ENCODE measurements at places on chromosomes 7 and 10. TPM values are rescaled to one million over a fixed set of nuclear protein-coding genes. Genes with fewer than 3 reads are reported as not detected.

- peak; percentile 86 for DNase-seq
Observed at GRCh38 chr10:116899626-116900025, 50.3 kb downstream of the ENO4 start.

GRCh38 chr7:40213856-40214255 is 79.1 kb downstream of the SUGCT start:
- DNase-seq, result no peak

DNA sequence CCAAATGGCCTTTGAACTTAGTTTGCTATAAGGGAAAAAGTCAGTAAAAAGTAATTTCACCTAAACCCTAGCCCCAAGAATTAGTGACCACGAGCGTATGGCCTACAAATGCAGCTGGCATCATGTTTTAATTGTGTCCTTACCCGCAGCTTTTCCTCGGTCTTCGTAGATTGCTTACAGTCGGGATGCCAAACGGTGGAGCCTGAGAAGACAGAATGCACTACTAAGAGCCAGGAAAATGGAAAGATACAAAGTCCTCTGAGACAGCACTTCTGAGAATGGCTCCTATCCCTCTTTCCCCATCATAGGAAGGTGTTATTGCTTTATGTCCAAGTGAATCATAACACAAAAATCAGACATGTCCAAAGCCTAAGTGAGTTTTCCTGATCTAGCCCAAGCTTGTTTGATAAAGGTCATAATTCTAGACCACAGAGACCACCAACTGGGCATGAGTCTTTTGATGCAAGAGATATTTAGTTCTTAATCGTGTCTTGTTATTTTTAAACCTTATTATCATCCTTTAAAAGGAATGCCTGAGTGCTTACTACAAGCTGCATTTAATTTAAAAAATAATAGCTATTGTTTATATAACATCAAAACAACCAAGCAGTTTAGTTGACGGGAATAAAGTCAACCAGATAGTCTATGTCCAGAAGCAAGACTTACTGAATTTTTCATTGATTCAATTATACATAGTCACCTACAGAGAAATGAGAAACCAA is 83.7 kb upstream of the AFAP1L2 start:
- DNase-seq, result no peak

GRCh38 chr10:102758240-102758932 is 14.6 kb downstream of the WBP1L start:
- no peak for DNase-seq

GRCh38 chr10:12353399-12354242 is 4.3 kb downstream of the CAMK1D start:
- DNase-seq, result no peak

DNA sequence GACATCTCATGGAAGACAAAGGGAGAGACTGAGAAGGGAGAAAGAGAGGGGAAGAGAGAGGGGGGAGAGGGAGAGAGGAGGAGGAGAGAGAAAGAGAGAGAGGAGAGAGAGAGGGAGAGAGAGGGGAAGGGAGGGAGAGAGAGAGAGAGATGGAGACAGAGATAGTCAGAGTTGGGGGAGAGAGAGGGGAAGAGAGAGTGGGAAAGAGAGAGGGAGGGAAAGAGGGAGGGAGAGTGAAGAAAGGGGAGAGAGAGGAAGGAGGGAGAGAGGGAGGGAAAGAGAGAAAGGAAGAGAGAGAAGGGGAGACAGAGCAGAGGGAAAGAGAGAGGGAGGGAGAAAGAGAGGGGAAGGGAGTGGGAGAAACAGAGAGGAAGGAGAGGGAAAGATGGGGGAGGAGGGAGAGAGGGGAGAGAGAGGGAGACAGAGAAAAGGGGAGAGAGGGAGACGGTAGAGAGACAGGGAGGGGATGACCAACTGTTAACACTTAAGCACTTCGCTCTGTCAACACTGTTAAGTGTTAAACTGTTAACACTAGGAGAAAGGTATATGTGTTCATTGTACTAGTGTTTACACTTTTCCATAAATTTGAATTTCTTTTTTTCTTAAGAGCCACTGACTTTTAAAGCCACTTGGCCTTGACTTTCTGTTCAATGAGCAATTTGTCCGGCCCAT is 21.8 kb upstream of the SDK1 start:
- DNase-seq, result no peak

DNA sequence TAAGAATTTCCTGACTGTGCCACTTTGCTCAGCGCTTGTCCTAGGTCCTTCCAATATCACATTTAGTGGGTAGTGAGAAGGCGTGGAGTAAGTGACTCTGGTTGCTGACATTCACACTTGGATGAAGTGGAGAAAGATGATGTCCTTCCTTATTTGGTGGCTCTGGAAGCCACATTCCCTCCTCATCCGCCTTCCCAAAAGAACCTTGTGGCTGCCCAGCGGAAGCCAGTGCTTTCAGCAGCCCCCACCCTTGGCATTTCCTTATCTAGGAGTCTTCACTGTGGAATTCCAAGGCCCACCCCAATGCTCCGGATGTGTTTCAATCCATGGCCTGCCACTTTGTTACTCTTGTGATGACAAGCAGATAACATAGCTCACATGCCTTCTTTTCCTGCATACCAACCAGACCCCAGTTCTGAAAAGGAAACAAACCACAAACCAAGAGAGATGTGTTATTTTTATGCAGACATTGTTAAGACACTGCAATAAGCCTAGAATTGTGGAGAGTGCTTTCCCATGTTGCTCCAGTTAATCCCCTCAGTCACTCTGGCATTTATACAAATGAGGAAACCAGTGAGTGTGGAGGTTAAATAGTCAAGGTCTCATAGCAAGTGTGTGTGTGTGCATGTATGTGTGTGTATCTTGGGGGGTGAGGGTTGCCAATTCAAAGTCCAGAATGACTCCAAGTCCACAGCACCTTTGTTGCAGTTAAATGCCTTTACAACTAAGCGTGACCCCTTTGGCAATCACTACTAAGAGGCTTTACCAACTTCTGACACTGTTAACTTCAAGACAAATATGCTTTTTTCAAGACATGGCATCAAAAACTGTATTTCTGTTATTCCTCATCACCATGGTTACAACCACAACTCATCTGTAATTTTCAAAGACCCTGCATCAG is 10.3 kb upstream of the ANKRD1 start:
- no peak for DNase-seq

DNA sequence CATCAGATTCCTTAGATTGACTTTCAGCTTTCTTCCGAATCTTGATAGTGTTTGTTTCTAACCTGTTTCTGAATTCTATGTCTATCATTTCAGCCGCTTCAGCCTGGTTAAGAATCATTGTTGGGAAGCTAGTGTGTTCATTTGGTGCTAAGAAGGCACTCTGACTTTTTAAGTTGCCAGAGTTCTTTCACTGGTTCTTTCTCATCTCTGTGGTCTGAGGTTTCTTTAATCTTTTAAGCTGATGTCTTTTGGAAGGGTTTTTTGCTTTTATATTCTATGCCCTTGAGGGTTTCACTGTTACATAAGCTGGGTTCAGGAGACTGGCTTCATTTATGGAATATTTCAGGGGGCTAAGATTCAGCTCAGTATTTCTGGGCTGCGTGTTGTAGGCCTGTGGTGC is 104.5 kb upstream of the PRSS58 start:
- DNase-seq, result no peak

DNA sequence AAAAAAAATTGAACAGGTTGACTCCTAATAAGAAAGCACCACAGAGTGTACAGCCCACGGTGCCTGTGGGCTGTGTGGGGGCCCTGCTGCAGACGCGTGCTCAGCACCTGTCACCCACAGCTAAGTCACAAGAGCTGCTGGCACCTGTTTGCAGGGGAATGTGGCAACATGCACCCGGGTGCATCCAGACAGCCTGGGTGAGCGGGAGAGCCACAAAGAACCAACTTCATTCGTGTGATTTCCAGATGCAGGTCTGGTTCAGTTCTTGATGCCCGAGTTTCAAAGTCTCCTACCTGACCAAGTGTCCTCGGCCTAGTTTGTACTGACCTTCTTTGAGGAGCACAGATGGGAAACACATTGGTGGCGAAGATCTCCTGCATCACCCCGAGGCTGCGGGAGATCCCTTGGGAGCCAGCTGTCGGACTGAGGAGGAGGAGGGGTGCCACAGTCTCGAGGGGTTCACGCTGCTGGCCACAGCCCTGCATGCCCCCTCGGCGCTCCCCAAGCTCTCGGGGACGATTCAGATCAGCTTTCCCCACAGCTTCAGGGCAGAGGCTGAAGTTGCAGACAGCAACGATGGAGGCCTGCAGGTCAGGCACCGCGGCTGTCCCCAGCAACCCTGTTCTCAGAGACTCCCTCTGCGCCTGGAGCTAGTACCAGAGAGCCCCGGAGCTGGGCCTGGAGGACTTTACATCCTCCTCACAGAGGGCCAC is 35.3 kb downstream of the AMZ1 start:
- no peak for DNase-seq

GRCh38 chr7:70016044-70016770 is 417.9 kb downstream of the AUTS2 start:
- DNase-seq, result no peak

- DNase-seq, result no peak
Observed at GRCh38 chr10:75624638-75625037, 193.2 kb downstream of the LRMDA start.

DNA sequence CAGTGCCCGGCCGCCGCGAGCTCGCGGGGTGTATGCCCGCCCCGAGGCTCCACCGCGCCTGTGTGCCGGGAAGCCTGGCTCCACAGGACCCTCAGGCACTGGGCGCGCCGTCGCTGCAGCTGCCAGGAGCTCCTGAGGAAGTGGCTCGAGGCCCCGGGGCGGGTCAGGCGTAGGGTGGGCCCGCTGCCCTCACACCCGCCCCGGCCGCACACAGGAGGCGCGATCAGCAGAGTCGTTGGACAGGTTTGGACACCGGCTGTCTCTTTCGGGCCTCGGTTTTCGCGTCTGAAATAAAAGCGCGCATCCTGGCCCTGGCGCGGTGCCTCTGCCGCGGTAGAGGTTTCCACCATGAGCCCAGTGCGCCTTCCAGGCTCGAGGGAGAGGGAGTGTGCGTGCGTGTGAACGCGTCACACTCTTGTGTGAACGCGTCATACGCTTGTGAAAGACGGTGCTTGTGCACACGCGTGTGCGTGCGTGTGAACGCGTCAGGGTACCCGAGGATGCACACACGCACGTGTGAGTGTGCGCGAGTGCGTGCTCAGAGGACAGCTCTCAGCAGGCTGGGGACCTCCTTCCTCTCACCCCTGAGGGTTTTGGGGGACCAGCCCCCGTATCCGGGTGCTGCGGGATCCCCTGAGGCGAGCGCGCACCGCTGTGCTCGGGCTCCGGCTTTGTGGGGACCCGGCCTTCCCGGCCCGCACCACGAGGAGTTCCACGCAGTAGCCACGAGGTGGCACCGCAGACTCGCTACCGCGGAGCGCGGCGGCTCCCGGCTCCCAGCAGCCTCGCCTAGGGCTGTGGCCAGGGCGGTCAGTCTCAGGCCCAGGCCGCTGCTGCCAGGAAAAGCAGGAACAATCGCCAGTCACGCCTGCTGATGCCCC is 83.8 kb downstream of the BMS1 start:
- no peak for DNase-seq

The CPEB3 gene
- 0.58 TPM for total RNA-seq

DNA sequence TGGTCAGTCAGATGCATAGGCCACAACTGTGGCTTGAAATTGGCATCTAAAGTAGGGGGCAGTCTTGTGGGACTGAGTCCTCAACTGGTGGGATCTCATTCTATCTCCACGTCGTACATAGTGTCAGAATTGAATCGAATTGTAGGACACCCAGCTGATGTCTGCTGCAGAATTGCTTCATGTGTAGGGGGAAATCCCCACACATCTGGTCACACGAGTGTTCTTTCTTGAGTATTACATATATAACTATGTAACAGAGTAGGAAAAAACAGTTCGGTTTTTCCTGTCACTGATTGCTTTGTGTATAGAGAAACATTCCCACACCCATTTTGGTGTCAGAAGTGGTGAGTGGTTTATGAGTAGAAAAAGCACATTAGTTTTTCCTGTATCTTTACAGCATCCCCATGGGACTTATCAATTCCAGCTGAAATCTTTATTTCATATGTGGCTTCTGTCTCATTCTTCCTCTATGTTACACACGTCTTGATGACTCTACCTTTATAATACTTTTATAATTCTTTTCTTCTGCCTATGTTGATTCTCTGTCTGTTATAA is 79.4 kb upstream of the PCGF5 start:
- no peak for DNase-seq

DNA sequence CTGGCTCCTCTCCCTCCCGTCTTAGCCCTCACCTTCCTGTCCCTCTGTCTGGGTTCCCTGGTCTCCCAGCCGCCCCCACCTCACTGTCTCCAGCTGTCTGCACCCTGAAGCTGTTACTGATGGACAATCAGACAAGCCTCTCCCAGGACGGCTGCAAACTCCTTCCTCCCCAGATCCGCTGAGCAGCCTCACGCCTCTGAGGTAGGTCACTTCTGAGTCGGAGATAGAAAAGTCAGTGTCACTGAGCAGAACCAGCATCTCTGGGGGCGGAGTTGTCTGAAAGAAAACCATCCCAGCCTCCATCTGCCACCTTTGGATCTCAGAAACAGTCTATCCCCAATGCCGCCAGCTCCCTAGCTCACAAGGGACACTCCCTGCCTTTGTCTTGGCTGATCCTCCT is 27.4 kb downstream of the FAM241B start:
- DNase-seq, result no peak

DNA sequence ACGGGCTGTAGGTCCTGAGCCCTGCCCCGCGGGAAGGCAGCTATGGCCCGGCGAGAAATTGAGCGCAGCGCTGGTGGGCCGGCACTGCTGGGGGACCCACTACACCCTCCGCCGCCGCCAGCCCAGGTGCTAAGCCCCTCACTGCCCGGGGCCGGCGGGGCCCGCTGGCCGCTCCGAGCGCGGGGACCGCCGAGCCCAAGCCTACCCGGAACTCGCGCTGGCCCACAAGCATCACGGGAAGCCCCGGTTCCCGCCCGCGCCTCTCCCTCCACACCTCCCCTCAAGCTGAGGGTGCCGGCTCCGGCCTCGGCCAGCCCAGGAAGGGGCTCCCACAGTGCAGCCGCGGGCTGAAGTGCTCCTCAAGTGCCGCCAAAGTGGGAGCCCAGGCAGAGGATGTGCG is 5.5 kb upstream of the CACUL1 start:
- no peak for DNase-seq

DNA sequence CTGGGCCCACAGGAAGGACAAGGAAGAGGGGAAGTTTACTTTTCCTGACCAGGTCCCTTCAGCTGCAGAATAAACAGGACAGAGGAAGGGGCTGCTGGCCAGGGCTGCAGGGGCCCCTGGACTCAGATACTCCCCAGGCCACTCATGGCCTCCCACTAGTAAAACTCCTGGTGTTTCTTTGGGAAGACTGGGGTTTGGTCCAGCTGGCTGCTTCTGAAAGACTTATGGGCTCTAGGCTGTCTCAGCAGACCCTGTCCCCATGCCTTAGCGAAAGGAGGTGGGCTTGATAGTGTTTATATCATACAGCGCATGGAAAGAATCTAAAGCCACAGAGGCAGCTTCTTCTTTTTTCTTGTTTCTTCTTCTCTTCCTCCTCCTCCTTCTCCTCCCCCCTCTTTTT is 56.4 kb downstream of the PALD1 start:
- no peak for DNase-seq

DNA sequence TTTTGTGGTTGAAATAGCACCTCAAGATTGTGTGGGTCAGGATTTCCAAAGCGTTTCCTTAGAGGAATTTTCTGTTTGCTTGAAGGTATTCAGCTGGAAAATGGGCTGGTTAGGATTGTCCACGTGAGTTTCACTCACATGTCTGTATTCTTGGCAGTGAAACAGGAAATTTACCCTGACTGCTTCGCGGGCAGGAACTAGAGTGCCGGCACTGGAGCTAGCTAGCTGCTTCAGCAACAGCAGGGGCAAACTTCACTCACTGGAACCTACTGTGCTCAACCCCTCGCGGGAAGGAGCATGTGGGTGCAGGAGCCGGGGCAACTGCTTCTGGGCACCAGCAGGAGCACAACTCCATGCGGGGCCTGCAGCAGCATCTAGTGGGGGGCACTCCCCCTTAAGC is 38.0 kb upstream of the RTKN2 start:
- DNase-seq, result peak; percentile 74
